AG10803 (cell line): ENCODE measurements at places on chromosomes 13 and 19.

- no peak for DNase-seq
These were observed 34.9 kb downstream of the EPS15L1 start for GRCh38 chr19:16436780-16437332.

DNA sequence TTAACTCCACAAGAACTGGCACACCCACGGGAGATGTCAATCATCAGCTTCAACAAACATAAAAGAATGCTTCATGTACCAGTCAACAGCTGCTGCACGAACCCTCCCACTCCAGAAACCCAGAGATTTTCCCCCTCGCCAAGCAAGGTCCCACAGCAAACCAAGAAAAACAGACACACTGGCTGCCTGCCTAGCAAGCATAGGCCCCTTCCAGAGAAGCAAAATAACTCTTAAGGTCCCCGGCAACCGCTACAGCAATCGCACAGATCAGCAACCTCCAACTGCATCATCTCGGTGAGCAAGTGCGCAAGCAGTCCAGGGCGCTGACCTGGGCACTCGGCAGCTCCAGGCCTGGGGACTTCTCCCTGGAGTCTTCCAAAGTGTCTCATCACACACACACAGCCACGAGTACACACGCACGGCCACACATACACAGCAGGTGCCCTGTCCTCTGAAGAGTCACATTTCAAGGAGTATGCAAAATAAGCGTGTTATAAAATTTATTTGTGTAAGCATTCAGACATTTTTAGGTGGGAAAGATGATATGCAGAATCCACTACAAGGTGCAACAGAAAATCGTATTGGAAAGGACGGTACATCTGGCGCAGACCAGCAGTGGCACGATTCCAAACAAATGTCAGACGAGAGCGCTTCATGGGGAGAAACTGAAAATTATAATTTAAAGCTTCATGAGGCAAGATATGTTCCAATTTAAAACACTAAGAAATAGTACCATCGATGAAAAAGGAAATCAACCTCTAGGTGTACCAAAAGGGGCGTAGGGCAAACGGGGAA lies 125.0 kb downstream of the STK24 start:
- DNase-seq = peak; percentile 70

- DNase-seq = peak; percentile 100
These were observed at the start of gene ANO8 for GRCh38 chr19:17334414-17335409. ANO8 (minus strand) TSS chr19:17334855; CDS start chr19:17334670, 185 bp downstream.

- DNase-seq = peak; percentile 23
These were observed 89.5 kb downstream of the SPRY2 start for GRCh38 chr13:80251403-80251802.

DNA sequence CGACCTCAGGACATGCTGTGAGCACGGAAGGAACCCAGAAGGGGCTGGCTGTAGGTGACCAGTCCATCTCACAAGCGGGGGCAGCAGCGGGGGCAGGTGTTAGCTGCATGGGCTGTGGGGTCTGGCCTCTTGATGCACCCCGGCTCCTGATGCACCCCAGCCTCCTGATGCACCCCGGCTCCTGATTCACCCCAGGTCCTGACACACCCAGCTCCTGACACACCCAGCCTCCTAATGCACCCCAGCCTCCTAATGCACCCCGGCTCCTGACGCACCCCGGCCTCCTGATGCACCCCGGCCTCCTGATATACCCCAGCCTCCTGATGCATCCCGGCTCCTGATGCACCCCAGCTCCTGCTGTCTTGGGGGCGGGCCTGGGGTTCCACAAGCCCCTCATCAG lies 7.4 kb downstream of the LSM7 start:
- no peak for DNase-seq

- DNase-seq = peak; percentile 90
These were observed 572.8 kb downstream of the PCDH9 start for GRCh38 chr13:66657165-66657881.

- DNase-seq = no peak
These were observed 793 bp downstream of the LRFN1 start for GRCh38 chr19:39319892-39320248.

GRCh38 chr19:39308531-39309304 lies 11.9 kb downstream of the LRFN1 start:
- DNase-seq = no peak

- DNase-seq = no peak
These were observed 813 bp downstream of the ZNF562 start for GRCh38 chr19:9673912-9674662.

- DNase-seq = peak; percentile 49
These were observed 2.9 kb downstream of the SUPT5H start for GRCh38 chr19:39448271-39448670.

DNA sequence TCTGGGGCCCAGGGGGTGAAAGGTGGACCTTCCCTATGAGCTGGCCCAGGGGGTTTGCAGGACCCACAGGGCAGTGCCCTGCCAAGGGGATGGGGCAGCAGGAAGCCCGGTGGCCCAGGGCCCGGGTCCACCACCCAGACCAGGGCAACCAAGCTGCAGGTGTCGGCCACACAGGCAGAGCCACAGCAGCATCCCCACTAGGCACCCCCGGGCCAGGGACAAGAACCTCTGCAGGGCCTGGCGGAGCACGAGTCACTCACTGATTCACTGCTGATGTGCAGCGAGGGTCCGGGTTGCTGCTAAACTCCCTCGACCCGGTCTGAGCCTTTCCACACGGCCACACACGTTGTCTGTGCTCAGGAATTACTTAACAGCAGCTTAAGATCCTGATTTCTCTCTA lies 8.8 kb downstream of the FZR1 start:
- no peak for DNase-seq

- DNase-seq = no peak
These were observed 1850.4 kb downstream of the OLFM4 start for GRCh38 chr13:54879036-54879435.

DNA sequence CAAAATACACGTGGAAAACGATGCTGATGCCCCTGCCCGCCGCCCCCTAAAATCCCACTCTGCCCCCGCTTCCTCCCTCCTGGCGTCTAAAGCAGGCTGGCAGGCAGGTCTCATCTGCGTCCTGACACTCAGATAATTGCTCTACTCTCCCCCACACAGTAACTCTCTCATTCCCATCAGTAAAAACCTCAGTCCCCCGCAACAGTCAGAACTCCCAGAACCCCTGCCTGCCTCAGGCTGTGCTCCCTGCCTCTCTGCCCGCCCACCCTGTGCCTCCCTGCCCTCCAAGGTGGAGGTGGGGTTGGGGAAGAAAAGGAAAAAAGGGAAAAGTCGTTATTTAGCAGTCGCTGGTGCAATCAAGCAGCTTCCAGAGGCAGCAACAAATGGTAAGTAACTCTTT lies 473.7 kb downstream of the EFNB2 start:
- no peak for DNase-seq

GRCh38 chr13:46896341-46897137 lies at the start of gene HTR2A:
HTR2A (minus strand) TSS chr13:46897053; CDS start chr13:46895906, 1,147 bp downstream.
- peak; percentile 46 for DNase-seq

DNA sequence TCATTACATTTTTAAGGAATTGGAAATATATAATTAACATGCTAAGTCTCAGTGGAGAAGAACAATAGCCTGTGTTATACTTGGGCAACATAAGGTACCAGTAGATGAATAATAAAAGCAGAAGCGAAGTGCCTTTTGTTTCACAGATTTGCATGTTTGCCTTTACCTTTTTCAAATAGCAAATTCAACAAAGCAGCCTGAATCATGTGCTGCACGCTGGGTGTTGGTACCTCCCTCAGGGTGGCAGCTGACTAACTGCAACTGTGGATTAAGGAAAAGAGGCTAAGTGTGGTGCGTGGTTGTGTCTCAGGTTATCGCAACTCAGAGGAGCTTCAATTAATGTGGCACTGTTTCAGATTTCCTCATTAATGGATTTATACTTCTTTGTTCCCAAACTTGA lies 189.0 kb downstream of the LMO7 start:
- DNase-seq = no peak

DNA sequence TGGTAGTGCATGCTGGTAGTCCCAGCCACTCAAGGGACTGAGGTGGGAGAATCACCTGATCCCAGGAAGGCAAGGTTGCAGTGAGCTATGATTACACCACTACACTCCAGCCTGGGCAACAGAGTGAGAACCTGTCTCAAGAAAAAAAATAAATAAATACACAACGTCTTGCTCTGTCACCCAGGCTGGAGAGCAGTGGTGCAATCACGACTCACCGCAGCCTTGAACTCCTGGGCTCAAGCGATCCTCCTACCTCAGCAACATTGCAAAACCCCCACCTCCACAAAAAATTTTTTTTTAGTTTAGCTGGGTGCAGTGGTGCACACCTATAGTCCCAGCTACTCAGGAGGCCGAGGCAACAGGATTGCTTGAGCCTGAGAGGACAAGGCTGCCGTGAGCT lies 8.8 kb downstream of the TPM4 start:
- peak; percentile 54 for DNase-seq

- DNase-seq = peak; percentile 36
These were observed 27.5 kb downstream of the ZNF507 start for GRCh38 chr19:32372726-32373517.

DNA sequence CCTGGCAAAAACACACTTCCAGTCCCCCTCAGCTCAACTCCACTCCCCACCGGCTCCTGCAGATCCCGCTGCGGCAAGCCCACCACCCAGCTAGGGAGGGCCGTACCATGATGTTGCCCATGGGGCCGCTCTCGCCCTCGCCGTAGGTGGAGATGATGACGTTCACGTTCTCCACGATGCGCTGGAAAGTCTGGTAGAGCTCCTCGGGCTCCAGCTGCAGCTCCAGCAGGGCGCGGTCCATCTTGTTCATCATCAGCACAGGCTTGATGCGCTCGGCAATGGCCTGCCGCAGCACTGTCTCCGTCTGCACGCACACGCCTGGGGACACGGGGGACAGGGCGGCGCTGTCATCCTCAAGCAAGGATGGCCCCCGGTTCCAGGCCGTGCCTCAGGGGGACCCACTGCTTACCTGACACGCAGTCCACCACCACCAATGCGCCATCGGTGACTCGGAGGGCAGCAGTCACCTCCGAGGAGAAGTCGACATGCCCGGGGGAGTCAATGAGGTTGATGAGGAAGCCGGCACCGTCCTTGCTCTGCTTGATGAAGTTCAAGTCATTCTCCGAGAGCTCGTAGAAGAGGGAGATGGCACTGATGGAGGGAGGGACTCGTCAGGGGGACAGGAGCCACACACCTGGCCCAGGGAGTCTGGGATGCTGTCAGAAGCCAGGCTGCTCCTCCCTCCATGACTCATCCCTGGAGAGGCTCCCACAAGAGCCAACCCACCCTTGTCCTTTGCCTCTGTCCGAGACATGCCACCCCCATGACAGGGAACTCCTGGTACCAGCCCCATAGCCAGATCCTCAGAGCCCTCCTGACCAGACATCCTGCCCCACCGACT lies 2.3 kb downstream of the EEF2 start:
- DNase-seq = peak; percentile 58

GRCh38 chr13:46615888-46616531 lies 63.0 kb downstream of the LRCH1 start:
- no peak for DNase-seq

DNA sequence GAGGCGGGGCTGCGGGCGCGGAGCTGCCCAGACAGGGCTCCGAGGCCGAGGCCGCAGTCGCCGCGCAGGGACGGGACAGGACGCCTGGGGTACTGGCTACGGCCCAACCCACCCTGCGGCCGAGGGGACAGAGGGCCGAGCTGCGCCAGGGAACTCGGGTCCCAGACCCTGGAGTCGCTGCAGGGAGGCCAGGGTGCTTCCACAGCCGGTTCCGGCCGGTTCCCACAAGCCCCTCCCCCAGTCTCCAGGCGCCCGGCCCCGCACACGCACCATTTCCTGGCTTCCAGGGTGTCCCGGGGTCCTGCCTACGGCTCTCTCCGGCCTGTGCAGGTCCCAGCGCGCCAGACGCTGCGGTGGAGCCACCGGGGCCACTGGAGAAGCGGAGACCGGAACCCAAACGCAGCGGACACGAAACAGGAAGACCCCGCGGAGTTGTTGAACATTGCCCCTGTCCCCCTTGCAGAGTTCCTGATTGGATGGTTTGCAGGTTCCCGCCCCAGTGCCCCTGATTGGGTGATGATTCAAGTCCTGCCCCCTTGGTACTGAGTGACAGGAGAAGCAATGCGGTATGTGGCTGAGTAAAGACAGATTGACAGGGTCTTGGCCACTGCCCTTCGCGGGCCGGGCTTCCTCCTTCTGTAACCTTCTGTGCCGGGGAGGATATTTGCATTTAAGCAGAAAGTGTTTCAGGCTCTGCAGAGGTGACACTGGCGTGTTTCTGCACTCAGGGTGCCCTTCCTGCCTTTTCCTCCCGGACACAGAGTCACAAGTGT lies at the start of gene ZNF564:
TSS of gene ZNF564 (minus strand) at position 423 of the 773 bp plus-strand sequence. CDS start at position 273, 150 bp downstream.
- peak; percentile 97 for DNase-seq

DNA sequence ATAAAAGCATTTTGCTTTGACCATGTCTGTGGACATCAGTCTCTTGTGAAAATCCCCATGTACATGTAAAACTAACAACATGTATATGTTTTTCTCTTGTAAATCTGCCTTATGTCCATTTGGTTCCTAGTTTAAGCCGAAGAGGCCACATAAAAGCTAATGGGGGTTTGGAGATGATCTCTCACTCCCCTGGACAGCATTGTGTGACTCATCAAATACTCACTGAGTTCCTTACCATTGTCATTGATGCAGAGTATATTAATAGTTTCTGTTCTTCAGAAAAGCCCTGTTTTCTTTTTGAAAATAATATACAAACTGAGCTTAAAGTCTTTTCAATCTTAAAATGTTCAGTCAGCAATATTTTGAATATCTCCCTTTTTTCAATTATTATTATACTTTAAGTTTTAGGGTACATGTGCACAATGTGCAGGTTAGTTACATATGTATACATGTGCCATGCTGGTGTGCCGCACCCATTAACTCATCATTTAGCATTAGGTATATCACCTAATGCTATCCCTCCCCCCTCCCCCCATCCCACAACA lies 536.7 kb upstream of the HTR2A start:
- DNase-seq = no peak

- no peak for DNase-seq
These were observed 1165.8 kb downstream of the OLFM4 start for GRCh38 chr13:54194233-54195024.

GRCh38 chr19:403221-404027 lies 5.5 kb downstream of the C2CD4C start:
- no peak for DNase-seq

- DNase-seq = no peak
These were observed 638 bp downstream of the USPL1 start for GRCh38 chr13:30618186-30618929.

DNA sequence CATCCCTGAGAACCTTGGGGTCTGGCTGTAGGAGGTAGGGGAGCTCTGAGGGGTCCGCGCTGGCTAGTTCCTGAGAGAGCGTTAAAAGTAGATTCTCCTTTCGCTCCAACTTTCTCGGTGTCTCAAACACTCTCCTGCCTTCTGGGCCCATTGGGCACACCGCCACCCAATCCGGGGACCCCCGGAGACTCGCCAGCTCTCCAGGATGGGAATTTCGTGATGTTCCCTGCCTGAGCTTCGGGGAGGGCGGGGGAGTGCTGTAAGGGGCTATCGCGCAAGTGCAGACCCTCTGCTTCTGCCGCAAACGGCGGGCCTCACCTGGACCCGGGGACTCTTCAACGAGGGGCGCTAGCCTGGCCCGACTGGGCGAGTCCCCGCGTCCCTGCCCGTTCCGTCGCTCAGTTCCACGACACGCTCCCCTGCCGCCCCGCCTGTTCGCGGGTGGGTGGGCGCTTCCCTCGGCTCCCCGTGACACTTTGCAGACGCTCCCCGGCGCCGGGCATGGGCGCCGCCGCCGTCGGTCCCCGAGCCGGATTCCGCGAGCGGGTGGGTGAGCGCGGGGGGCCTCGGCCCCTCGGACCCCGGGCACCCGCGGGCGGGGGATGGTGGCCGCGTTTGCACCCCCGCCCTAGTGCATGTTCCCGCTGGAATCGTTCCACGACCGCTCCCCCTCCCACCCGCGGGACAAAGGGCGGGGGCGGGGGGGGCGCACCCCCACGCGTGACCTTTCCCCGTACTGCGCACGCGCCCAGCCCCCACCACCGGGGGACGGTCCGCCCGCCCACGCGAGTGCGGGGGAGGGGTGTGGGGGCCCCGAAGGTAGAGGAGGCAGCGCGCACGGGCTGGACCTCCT lies at the start of gene CCDC106:
TSS of gene CCDC106 (plus strand) at position 481 of the 853 bp plus-strand sequence. CDS start 835 bp downstream, outside the sequence.
- peak; percentile 76 for DNase-seq
